Activated T-cell treated with anti-CD3 and anti-CD28 coated beads, Interleukin-2, amount 50 U/mL, for 1 hour (primary cell): ENCODE measurements at places on chromosomes 6 and 20.

- DNase-seq = no peak
Measured at GRCh38 chr6:45923831-45924391, 91.7 kb downstream of the CLIC5 start.

- no peak for DNase-seq
Measured at GRCh38 chr6:138555421-138555988, 56.2 kb upstream of the NHSL1 start.

DNA sequence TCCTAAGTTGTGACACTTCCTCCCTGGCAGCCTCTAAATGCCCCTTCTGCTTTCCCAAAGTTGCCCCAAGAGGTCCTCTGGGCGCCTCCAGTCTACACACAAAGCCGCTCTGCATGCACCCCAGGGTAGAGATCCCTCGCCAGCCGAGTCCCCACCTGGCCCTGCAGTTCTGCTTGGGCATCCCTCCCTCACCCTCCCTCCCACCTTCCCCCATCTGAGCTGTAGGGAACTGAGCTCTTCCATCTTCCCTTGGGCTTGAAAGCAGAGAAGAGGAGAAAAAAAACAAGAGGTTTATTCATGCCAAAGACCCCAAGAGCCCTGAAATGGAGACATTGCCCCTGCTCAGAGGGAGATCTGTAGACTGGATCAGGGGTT, 5.7 kb upstream of the FGD2 start:
- DNase-seq = no peak

- no peak for DNase-seq
Measured at GRCh38 chr6:40877362-40877761, 161.7 kb downstream of the UNC5CL start.

- DNase-seq = no peak
Measured at GRCh38 chr6:8481727-8482126, 46.4 kb upstream of the SLC35B3 start.

DNA sequence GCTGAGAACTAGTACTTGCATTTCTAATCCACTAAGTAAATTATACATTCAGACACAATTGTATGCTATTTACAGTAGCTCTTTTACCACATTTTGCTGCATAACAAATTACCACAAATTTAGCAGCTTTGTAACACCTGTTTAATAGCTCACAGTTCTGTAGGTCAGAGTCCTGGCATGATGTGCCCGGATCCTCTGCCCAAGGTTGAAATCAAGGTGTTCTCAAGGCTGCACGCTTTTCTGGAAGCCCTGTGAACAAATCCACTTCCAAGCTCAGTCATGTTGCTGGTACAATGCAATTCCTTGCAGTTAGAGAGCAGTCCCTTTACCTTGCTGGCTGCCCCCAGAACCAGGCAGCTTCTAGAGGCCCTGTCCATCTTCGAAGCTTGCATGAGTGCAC, 716.0 kb downstream of the HACE1 start:
- DNase-seq = no peak

DNA sequence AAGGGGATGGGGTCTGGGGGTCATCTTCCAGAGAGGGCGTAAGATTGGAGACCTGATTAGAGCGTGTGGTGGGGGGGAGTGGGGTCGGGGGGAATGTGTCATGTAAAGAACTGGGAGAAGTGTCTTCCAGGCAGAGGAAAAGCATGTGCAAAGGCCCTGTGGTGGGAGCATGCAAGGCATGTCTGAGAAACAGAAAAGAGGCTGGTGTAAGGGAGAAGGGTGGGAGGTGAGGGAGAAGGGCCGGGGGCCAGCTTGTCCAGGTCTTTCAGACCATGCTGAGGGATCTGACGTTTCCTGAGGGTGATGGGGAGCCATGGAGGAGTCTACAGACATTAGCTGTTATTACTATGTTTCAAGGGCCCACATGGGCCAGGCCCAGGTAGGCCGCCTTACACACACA, 30.4 kb upstream of the FKBP1A start:
- DNase-seq = no peak

GRCh38 chr20:8318965-8319625, 187.0 kb downstream of the PLCB1 start:
- no peak for DNase-seq

GRCh38 chr20:62211216-62211615, 8.9 kb downstream of the HRH3 start:
- no peak for DNase-seq

GRCh38 chr20:18138639-18139583, 1.2 kb downstream of the KAT14 start:
- no peak for DNase-seq

- no peak for DNase-seq
Measured at GRCh38 chr6:121223930-121224329, 110.3 kb downstream of the TBC1D32 start.

DNA sequence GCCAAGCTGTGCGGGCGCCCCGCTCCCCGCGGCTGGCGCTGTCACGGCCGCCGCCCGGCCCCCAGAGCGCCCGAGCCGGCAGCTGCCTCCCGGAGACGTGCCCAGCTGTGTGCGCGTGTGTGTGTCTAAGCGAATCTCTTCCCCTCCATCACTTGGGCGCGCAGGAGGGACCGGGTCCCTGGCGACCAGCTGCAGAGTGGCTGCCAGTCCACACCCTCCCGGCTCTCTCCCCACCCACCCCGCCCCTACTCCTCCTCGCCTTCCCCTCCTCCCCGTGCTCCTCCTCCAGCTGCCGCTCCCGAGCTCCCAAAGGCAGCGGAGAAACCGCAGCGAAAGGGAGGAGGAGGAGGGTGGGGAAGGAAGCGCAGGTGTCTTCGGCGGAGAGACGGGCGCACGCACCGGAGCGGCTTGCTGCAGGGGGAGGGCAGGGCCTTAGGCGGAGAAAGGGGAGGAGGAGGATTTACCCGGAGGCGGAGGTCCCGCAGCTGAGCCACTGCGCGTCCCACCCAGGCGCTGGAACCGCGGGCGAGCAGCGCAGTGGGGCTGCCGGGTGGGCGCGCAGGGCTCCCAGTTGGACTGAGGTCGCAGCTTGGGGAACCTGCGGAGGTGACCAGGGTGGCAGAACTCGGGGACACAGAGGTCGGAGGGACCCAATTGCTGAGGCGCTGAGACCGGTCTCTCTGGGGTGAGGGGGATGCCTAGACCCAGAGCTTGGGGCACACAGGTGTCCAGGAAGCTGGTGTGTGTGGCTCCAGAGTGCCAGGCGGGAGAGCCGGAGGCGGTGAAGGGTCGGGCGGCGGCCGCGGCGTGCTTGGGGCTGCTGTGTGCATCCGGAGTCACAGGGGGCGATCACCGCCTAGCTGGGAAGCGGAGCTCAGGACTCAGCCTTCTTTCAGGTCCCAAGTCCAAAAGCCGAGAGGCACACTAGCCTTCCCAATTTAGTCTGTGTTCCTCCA, at the start of gene HS3ST5:
HS3ST5 (minus strand) TSS at position 198 of the 956 bp plus-strand sequence. CDS start 280,178 bp downstream, outside the sequence.
- DNase-seq = no peak
